CD8-positive, alpha-beta memory T cell (primary cell): ENCODE measurements at places on chromosomes 13 and 19. TPM values are rescaled to one million over a fixed set of nuclear protein-coding genes. Genes with fewer than 3 reads are reported as not detected.

DNA sequence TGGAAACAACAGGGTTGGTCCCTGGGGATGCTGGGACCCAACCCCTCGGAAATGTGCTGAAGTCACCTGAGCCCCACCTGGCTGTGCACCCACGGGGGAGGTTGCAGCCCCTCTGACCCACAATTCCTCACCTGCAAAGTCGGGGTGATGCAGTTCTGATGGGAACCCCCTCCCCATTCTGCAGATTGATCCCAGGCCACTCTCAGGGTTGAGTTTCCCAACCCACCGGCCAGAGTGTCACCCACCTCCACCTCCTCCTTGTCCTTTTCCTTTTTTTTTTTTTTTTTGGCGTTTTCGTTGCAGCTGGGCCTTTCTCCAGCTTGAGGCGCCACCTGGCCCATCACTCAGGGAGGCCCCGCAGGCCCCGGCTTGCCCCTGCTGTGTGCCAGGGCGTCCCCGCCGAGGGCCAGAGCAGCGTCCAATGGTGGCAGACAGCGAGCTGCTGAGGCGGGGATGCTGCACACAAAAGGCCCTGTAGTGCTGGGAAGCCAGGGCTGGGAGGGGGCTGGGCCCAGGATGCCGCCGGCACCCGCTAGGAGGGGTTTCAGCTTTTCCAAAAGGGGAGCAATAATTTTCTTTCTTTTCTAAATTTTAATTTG lies 4.6 kb downstream of the PIK3R2 start:
- H3K4me1 ChIP-seq: peaks cover 23% of the 10 kb centered on the region
- no peak for DNase-seq
- H3K27me3 ChIP-seq: no peaks in the 10 kb centered on the region
- no peak overlapping the region for H3K27ac ChIP-seq
- H3K36me3 ChIP-seq: no peaks in the 10 kb centered on the region

DNA sequence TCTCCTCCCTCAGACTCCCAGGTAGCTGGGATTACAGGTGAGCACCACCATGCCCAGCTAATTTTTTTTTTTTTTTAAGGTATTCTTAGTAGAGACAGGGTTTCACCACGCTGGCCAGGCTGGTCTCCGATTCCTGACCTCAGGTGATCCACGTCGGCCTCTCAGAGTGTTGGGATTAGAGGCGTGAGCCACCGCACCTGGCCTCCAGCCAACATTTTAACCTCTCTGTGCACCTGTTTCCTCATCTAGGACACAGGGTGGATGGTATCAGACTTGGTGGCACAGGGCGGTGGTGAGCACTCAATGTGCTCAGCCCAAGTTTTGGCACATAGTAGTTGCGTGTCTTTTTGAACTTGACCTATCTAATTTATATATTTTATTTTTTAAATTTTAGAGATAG lies 12.5 kb downstream of the APBA3 start:
- H3K36me3 ChIP-seq: peaks cover 17% of the 10 kb centered on the region
- no peak overlapping the region for H3K4me3 ChIP-seq
- H3K4me1 ChIP-seq: no peaks in the 10 kb centered on the region
- H3K27ac ChIP-seq: no peak overlapping the region

- no peaks in the 10 kb centered on the region for H3K4me1 ChIP-seq
- no peak overlapping the region for H3K27ac ChIP-seq
- DNase-seq: no peak
- H3K4me3 ChIP-seq: no peak overlapping the region
- H3K36me3 ChIP-seq: no peaks in the 10 kb centered on the region
Measured at GRCh38 chr19:15636026-15636425, 4.7 kb upstream of the CYP4F3 start.

DNA sequence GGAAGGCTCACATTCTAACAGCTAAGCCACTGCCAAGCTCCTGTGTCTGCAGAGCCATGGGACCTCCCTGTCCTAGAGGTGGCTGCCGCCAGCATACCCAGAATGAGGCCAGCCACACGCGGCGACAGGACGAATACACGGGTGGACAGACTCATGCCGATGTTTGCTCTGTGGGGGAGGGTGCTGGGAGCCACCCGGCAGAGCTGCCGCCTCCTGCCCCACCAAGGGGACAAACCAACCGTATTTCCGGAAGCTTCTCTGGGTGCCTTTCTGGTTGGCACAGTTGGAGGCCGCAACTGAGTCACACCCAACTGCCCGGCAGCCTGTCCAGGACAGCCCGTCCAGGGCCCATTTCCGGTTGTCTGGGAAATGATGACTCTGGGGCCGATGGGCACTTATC lies 20.3 kb downstream of the C13orf46 start:
- H3K36me3 ChIP-seq: peaks cover 18% of the 10 kb centered on the region
- H3K4me1 ChIP-seq: no peaks in the 10 kb centered on the region
- H3K4me3 ChIP-seq: no peak overlapping the region

GRCh38 chr13:111926501-111927180 lies 140.3 kb upstream of the SOX1 start:
- H3K4me1 ChIP-seq: no peaks in the 10 kb centered on the region
- no peak overlapping the region for H3K27ac ChIP-seq
- H3K36me3 ChIP-seq: no peaks in the 10 kb centered on the region
- H3K27me3 ChIP-seq: no peaks in the 10 kb centered on the region

DNA sequence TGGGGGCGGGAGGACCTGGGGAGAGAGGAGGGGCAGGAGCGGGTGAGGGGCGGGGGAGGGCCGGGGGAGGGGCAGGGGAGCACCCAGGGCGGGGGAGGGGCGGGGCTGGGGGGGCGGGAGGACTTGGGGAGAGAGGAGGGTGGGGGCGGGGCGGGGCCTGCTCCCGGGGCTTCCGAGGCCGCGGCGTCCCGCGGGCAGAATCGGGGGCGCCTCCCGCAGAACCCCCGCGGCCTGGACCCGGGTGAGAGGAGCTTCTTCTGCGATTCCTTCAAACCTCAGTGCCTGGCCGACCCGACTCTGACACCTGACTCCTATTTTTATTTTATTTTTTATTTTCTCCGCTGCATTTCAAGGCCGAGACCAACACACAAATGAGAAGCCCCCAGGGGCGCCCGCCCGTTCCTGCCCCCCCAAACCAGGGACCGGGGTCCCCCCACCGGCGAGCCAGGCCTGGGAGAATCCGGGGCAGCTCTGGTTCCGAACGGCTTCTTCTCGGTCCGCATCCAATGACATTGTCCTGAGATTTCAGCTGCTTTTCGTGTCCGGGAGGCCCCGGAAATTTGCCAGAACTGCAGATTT lies 470 bp upstream of the GRTP1 start:
- H3K27me3 ChIP-seq: no peaks in the 10 kb centered on the region
- no peak overlapping the region for H3K4me3 ChIP-seq

DNA sequence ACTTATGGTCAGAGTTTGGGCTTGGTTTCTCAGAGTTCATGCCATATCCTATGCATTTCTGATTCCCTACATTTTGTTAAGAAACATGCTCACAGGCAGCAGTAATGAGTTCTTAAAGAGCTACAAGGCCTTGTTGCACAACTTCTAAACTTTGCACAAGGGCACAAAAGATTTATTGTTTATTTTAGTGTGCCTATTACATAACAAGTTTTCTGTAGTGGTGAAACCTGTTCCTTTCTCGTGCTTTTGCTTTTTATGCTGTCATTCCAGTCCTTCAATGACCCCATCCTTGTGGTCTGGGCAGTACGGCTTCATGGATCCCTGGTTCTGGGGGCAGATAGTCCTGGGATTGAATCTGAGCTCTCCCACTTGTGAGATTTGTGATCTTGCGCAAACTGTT lies 17.8 kb downstream of the ZNF507 start:
- no peak overlapping the region for H3K4me3 ChIP-seq
- DNase-seq: no peak
- peaks cover 11% of the 10 kb centered on the region for H3K4me1 ChIP-seq

DNA sequence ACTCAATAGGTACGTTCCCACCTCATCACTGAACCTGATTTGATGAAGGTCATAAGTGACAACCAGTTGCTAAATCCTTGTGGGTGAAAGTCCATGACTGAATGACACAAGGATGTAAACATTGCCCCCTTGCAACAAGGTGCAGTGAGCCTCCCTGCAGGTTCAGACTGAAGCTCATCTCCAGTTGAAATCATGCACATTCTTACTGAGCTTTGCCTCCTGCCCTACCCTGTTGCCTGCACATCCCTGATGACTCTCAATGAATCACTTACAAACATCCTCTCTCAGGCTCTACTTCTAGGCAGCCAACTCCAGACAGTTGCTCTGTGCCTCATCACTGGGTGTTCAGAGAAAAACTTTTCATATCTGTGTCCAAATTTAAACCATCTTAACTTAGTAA lies 42.5 kb upstream of the ARGLU1 start:
- no peaks in the 10 kb centered on the region for H3K36me3 ChIP-seq
- no peak overlapping the region for H3K27ac ChIP-seq
- no peaks in the 10 kb centered on the region for H3K4me1 ChIP-seq
- no peak overlapping the region for H3K4me3 ChIP-seq
- DNase-seq: no peak

DNA sequence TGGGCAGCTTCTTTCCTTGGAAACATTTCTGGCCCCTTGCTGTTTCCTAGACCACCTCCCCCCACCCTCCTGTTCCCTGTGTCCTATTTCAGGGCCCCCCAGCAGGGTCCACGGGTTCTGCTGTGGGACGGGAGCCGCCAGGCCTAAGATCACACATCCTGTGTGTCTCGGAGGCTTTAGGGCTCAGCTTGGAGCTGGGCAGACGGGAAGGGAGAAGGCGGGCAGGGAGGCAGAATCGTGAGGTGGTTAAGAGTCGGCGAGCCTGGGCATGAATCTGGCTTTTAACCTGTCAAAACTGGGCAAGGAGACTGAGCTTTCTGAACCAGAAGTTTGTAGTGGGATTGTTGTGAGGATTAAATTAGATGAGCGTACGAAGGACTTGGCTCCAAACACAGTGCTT lies 4.8 kb downstream of the KCNC3 start:
- H3K4me3 ChIP-seq: no peak overlapping the region
- peaks cover 9% of the 10 kb centered on the region for H3K4me1 ChIP-seq
- DNase-seq: no peak
- no peak overlapping the region for H3K27ac ChIP-seq

- no peak overlapping the region for H3K4me3 ChIP-seq
- DNase-seq: no peak
- H3K27me3 ChIP-seq: no peaks in the 10 kb centered on the region
- no peaks in the 10 kb centered on the region for H3K36me3 ChIP-seq
Measured at GRCh38 chr19:50893047-50893736, 18.0 kb downstream of the KLK4 start.

DNA sequence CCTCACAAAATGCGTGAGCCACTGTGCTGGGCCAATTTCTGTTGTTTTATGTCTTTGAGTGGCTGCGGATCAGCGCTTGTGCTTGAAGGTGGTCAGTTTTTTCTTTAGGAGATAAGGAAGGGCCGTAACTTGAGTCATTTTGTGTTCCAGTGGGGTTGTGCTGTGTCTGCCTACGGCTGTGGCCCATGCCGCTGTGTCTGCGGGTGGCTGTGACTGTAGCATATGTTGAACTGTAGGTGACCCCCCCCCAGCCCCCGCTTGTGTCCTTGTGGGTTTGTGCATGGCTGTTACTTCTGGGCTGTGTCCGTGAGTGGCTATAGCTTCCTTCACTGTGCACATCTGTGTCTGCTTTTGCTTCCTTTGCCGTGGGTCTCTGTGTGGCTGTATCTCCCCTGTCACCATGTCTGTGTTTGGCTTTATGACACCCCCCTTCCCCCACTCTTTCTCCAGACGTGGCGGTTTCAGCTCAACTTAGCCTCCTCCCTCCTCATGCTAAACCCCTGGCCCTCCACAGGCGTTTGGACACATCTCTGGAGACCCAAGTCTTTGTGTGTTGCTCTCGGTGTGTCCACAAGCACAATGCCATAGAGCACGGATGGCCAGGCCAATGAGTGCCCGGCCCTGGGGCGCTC lies 675 bp downstream of the PPP1R14A start:
- DNase-seq: no peak
- H3K27me3 ChIP-seq: no peaks in the 10 kb centered on the region
- no peaks in the 10 kb centered on the region for H3K36me3 ChIP-seq
- H3K27ac ChIP-seq: peak overlapping the region; percentile 57
- no peaks in the 10 kb centered on the region for H3K4me1 ChIP-seq
- no peak overlapping the region for H3K4me3 ChIP-seq

DNA sequence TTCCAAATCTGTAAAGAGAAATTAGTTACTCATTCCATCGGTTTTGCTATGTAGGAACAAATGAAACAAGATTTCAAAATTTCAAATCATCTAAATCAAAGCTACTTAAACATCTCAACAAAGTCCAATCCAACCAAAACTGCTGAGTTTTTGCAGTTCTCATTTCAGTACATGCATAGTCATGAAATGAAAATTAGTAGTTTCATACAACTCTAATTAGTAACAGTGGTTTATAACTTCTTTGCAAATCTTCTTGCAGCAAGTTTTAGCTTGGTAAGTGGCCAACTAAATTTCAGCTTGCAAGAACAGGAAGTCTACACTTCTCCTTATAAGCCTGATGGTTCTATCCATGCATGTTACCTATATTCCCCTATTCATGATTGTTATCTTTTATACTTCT lies 75.6 kb downstream of the SPRY2 start:
- H3K27ac ChIP-seq: no peak overlapping the region
- H3K4me3 ChIP-seq: no peak overlapping the region
- no peak for DNase-seq
- no peaks in the 10 kb centered on the region for H3K36me3 ChIP-seq

GRCh38 chr19:7488736-7489353 lies at the start of gene PEX11G:
TSS of gene PEX11G (minus strand) at chr19:7489035. CDS start at chr19:7489010, 25 bp downstream.
- peaks cover 12% of the 10 kb centered on the region for H3K4me1 ChIP-seq
- H3K27me3 ChIP-seq: no peaks in the 10 kb centered on the region
- peak within 1 kb of the TSS; percentile 90 for H3K4me3 ChIP-seq

- H3K36me3 ChIP-seq: no peaks in the 10 kb centered on the region
- no peaks in the 10 kb centered on the region for H3K4me1 ChIP-seq
- no peak for DNase-seq
- no peak overlapping the region for H3K27ac ChIP-seq
- H3K4me3 ChIP-seq: no peak overlapping the region
Measured at GRCh38 chr13:72500851-72501250, 226.6 kb downstream of the MZT1 start.

DNA sequence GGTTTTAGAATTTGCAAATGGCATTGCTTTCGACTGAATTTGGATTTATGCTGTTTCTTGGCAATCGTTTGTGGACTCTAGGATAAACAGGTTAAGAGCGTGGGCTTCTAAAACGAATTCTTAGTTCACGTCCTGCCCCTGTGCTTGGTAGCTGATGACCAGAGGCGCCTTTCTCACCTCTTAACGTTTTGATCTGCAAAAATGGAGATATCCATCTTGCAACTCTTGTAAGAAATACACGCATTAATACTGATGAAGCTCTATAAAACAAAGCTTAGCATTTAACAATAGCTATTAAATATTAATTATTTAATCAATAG lies 580 bp upstream of the KATNAL1 start:
- H3K36me3 ChIP-seq: no peaks in the 10 kb centered on the region
- peak overlapping the region; percentile 75 for H3K27ac ChIP-seq
- no peaks in the 10 kb centered on the region for H3K27me3 ChIP-seq
- peaks cover 10% of the 10 kb centered on the region for H3K4me1 ChIP-seq
- no peak for DNase-seq

SIGLEC11 gene
- not detected for polyA plus RNA-seq

A1BG gene
- polyA plus RNA-seq: 70.8 TPM

RAB20 gene
- polyA plus RNA-seq: 2.7 TPM
